ENCODE measurements at places on chromosomes 16 and 17. TPM values are rescaled to one million over a fixed set of nuclear protein-coding genes. Genes with fewer than 3 reads are reported as not detected.

DNA sequence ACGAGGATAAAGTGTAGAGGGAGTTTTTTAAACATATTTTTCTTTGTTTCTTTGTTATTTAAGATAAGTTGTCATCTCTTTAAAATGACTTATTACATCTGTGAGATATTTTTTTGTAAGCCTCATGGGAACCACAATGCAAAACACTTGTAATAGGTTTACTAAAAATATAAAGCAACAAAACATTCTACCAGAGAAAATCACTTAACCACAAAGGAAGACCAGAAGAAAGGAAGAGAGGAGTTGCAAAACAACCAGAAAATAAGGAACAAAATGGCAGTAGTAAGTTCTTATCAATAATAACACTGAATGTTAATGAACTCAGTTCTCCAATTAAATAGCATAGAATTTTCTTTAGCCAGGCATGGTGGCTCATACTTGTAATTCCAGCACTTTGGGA, 22.9 kb downstream of the DHRS7B start:
- DNase-seq = no peak

- DNase-seq = no peak
These were observed 9.4 kb downstream of the CMC2 start for GRCh38 chr16:80997139-80997798.

DNA sequence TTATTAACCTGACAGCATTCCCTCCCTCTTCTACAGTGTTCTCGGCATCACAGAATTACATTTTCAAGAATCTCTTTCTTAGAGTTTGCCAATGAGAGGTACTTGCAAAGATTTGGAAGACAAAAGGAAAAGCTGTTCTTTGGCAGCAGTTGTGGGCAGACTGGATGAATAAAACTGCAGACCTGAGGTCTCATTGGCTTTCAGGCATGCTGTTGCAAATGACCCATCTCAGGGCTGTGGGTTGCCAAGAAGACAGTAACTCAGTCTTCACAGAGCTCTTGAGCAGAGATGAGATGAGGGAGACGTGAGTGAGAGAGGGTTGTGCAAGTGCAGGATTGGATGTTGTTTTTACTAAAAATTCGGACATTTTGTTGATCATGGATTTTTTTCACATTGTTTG, 11.3 kb upstream of the USP31 start:
- DNase-seq = no peak

GRCh38 chr16:29198731-29199521, 207.6 kb downstream of the NPIPB11 start:
- DNase-seq = no peak

GOT2 gene
- total RNA-seq = 92.8 TPM

GRCh38 chr16:85004587-85005205, 6.6 kb downstream of the ZDHHC7 start:
- no peak for DNase-seq

DNA sequence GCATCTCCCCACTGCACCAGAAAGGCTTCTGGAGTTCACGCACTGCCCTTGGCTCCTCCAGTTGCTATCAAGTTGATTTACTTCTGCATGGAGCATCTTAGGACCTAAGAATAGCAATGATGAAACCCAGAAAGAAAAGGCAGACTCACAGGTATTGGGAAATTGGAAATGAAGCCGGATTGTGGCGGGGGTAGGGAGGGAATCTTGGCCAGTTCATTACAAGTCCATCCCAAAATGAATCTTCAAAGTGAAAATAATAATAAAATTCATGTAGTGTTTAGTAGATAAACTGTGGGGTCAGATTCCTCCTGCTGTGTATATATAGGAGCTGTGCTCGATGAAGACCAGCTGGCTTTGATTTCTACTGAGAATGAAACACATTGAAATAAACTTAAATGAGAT, 33.7 kb downstream of the TEKT3 start:
- DNase-seq = no peak

DNA sequence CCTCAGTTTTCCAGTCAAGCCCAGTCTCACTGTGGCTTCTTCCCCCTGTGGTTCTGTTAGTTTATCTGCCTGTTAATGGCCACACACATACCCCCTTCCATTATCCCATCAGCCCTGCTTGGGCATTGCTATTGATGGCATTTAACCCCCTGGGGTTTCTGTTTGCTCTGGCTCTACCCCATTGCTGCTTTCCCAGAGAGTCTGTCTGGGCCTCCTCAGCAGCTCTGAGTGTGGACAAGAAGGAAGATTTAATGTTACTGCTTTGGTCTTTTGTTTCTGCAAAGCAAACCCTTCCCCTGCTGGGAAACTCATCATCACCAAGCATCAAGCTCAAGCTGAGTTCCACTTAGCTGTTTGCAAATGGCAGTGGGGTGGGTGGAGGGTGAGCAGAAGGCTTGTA, 162.7 kb downstream of the CCT6B start:
- DNase-seq = no peak

KRT24 gene
- not detected for total RNA-seq

DNA sequence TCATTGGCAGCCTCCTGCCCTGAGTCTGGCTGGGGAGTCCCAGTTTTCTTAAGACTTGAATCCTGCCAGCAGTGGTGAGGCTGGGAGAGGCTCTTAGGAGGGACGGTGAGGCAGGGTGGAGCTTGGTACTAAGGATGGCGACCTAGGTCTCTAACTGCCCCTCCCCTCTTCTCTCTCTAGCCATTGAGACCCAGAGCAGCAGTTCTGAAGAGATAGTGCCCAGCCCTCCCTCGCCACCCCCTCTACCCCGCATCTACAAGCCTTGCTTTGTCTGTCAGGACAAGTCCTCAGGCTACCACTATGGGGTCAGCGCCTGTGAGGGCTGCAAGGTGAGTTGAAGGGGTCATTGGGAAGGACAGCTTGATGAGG, 16.4 kb downstream of the GJD3 start:
- no peak for DNase-seq

MYO1C gene
- total RNA-seq = 29.6 TPM

DNA sequence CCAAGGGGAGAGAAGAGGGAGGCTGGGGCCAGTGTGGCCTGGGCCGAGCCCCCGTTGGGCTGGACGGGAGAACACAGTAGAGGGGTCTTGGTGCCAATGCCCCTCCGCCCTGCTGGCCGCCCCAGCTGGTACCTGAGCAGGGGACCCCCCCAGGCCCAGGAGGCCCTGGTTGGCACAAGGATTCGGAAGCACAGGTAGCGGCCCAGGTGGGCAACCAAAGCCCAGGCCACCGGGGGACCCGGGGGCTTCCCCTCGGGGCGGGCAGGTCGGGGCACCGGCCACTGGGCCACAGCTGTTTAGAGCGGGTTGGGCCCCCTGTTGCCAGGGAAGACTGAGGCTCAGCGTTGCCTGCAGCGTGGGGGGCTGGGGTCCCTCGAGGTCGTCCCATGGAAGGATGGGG, 28.2 kb upstream of the C1QTNF8 start:
- DNase-seq = no peak

KCNJ2 gene
- 26.3 TPM for total RNA-seq

MSRB1 gene
- total RNA-seq = 13.9 TPM

DNA sequence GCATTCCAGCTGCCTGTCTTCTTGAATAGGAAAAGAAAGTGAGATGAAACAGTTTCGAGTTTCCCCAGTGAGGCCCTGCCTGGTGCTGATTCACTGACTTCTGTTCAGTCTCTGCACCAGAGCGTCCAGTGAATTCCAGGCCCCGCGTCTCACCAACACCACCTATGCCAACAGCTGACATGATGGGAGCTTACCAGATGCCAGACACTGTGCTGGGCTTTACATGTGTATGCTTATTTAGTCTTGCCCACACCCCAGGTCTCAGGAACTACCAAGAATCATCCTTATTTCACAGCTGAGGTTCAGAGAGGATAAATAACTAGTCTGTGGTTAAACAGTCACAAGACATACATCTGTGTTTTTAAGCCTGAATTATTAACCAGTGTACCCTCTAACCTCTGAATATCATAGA, 29.1 kb upstream of the IRX6 start:
- no peak for DNase-seq

GRCh38 chr17:72877348-72877747, 215.1 kb downstream of the SLC39A11 start:
- DNase-seq = no peak

- no peak for DNase-seq
These were observed 221.4 kb downstream of the KATNIP start for GRCh38 chr16:27771201-27771910.

- peak; percentile 42 for DNase-seq
These were observed 926 bp downstream of the MYH10 start for GRCh38 chr17:8629371-8630226.

GRCh38 chr17:17354560-17355349, 51.6 kb downstream of the NT5M start:
- DNase-seq = peak; percentile 63

KRT32 gene
- not detected for total RNA-seq

DNA sequence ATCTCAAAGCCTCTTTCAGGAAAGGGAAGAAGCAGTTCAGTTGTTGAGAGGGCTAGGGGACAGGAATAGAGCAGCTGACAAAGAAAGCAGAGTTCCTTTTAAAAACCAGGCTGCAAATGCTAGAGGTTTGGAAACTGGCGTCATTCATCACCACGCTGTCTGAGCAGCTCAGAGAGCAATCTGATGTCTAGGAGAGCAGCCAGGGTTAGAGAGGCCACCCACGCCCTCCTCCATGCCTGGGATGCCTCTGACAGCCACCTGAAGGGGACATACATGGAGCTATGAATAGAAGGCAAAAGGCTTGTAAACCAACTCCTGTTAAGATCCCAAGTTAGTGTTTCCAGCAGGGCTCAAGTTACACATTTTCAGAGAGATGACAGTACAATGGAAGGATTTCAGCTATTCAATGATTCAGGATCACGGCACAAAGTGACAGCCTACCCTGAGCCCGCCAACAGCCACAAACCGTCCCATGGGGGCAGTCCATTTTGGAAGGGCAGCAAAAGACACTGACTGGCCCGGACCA, 12.4 kb downstream of the RAB5C start:
- DNase-seq = no peak

All from dorsolateral prefrontal cortex (tissue), 122 donors.